ENCODE measurements at places on chromosomes 6 and 20.

DNA sequence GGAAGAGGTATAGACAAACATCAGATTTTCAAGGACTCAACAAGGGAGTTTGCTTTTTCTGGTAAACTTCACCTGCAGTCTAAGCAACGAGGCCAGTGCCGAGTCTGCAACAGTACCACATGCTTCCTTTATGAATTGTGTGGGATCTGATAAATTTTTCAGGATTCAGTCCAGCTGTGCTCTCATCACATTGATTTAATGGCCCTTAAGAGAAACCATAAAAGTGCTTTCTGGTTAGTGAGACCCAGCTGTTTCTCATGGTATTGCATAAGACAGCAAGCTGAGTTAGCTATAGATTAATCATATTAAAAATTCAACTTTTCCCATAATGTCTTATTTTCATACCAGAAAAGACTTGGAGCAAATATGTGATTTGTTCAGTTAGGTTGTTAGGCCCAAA is 291.4 kb downstream of the CENPW start:
- DNase-seq = no peak

DNA sequence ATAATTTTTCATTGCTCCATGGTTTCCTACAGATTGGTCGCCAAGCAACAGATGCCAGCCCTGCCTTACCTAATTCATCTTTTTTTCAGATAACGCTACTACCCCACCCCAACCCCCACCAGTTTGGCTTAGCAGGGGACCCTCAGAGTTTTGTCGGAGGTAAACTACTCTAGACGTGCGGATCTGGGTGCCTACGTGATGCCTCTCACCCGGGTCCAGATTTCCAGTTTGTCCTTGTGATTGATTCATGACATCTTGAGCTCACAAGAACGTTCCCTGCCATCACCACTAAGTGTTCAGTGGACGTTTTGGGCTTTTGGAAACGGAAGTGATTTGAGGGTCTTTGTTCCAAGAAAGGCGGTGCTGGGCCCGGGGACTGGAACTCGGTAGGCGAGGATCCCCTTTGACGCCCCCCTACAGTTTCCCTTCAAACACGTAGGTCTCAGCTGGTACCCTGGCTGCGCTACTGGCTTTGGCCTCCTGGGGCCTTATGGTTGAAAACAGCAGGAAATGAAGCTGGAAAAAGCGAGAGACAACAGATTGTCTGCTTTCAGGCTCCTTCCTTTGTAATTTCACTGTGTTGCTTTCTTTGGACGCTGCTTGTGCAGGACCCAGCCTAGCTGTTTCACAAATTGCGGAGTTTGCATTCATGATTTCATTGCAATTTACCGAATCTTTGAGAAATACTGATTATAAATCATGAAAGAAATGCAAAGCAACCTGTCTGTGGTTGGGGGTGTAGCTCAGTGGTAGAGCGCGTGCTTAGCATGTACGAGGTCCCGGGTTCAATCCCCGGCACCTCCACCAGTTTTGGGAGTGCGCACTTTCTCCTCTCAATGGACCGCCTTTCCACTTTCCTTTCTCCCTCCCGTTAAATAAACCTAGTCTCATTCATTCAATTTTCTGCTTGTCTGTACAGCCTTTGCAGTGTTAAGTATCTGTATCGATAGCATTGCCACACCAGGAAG is 81.0 kb downstream of the GPX5 start:
- DNase-seq = no peak

- DNase-seq = no peak
Observed at GRCh38 chr6:6057442-6058053, 50.8 kb upstream of the NRN1 start.

DNA sequence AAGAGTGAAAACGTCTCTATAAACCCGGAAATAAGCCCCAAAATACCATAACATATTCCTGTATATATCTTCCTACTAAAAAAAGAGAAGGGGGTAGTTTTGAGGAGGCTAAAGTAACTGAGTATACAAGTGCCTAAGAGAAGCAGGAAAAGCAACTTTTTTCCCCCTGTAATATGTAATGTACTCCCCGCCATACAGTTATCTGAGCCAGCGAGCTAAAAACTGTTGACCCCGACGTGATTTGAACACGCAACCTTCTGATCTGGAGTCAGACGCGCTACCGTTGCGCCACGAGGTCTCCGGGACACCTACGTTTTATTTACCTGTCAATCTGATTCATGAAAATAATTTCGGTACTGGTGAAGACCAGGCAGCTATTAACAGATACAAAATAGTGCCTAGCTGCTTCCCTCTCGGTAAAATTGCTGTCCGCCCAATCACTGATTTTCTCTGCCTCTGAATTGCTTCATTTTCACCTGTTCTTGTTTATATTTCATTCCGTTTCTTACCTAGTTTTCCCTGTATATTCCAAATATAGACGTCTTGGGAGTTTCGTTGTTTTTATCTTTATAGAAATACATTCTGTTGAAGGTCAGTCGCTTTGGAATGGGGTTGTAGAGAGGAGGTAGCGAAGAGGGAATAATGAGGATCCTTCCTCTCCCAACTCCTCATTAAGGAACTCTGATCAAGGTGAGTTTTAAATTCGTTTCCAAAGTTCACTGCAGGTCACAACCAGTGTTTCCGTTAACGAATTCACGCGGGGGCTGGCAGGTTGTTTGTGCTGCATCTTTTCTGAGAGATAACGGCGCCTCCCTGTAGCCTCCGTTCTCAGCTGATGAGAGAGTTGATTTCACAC is 33.6 kb upstream of the BTN3A2 start:
- DNase-seq = no peak

DNA sequence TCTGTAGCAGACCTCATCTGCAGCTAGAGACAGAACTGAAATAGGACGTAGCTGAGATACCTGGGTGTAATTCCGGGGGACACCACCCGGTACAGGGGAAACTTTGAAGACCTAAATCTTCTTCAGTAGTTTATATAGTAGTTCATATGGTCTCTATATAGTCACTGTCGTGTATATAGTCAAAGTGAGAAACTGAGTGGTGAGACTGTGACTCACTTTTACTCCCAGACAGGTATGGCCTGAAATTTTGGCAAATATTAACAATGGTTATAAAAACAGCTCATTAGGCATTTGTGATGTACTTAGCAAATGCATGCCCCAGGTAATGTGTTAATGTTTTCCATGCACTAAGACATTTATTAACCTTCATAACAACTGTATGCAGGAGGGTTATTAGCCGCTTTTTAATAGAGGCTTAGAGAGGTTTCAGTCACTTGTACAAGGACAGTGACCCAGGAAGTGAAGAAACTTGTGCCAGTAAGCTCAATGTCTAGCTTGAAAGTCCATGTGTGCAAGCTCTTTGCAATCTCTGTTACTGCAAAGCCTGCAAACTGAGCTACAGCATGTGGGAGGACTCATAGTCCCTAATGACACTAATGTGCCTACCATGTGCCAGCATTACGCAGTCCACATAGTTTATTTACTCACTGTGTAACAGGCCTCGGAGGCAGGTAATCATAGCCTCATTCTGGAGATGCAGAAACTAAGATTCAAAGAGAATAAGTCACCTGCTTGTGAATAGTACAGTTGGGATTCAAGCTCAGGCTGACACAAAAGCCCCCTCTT is 165.4 kb upstream of the CHD6 start:
- DNase-seq = no peak

- no peak for DNase-seq
Observed at GRCh38 chr20:35271904-35272303, 6.0 kb downstream of the MMP24OS start.

- no peak for DNase-seq
Observed at GRCh38 chr20:59392736-59393135, 92.3 kb downstream of the EDN3 start.

DNA sequence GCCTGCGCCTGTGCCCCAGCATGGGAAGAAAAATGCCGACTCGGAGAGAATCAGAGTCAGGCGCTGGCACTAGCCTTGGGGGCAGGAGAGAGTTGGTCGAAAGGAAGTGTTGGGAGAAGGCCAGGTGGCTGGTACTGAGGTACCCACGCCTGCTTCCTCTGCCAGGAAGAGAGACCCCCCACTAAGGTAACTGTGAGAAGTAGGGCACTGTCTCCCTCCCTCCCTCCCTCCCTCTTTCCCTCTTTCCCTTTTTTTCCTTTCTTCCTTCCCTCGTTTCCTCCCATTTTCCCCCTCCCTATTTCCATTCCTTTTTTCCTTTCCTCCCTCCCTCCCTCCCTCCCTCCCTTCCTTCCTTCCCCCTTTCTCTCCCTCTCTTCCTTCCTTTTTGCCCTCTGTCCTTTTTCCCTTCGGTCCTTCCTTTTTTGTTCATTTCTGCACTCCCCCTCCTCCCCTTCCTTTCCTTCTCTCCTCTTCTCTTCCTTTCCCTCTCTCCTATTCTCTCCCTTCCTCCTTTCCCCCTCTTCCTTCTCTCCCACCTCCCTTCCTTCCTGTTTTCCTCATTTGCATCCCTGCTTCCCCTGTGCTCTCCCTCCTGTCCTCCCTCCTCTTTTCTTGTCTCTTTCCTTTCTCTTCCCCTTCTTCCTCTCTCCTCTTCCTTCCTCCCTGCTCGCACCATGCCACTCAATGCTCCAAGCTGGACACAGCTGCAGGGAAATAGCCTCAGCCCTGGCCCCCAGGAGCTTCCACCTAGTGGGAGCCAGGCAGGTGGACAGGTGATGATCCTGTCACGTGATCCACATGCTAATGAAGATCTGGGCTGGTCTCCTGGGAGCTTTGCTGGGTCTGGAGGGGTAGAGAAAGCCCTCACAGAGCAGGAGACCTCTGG is 148.0 kb downstream of the DHX35 start:
- DNase-seq = no peak

DNA sequence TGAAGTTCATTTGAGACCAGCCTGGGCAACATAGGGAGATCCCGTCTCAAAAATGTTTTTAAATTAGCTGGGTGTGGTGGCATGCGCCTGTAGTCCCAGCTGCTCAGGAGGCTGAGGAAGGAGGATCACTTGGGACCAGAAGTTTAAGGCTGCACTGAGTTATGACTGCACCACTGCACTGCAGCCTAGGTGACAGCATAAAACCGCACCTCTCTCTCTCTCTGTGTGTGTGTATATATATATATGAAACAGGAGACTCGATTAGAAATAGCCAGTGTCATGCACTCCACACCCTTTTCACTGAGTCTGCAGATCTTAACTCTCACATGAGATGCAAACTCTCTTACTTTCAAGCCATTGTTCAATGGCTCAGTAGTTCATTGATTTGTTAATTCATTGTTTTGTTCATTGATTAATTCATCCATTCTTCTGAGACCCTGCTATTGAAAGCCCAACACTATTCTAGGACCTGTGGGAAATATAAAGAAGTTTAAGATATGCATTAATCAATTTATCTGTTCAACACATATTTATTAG is 52.4 kb upstream of the MRPS10 start:
- no peak for DNase-seq

DNA sequence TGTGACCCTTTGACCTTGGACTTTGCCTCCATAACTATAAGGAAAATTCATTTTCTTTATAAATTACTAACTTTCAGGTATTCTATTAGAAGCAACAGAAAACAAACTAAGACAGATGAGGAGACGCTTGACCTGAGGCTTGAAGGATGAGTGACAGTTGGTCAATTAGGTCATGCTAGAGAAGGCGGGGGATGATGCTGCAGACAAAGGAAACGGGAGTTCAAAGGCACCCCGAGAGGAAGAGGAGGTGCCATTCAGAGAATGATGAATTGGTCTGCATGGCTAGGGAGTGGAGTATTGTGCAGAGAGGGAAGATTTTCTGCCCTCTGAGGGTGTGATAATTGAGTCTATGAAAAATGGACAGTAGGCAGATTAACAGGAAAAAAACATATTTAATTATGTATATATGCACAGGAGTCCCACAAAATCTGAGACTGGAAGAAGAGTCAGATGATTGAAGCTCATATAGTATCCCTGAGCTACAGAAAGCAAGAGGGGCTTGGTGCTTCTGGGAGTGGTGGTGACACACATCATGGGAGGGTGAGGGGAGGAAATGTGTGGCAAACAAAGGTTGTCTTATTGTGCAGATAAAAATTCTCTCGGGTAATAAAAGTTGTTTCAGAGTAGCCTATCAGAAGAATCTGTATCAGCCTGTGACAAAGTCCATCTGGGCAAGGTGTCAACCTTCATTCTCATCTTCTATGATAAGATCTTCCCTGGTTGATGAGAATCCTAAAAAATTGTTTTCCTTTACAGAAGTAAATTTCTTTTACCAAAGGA is 20.4 kb upstream of the FUCA2 start:
- no peak for DNase-seq

DNA sequence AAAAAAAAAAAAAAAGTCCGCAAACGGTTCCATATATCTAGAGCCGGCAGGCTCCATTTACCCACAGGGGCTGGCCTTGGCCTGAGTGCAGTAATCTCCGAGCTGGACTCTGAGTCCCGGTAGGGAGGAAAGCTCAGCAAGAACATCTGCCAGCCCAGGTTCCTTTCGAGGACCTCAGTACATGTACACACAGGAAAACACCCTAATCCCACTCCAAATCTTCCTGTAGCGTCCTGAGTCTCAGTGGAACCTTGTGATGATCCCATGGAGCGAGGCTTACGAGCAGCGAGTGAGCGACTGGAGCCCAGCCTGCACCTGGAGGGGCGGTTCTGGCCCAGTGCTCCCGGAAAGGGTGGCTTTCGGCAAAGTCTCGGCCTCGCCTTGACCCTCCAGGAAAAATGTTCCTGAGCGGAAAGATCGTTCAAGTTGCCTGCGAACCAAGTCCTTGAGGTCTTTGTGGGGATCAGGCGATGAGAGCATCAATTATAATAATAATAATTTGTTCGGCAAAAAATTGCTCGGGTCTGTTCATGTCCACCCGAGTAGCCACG is 32.1 kb downstream of the PRSS16 start:
- no peak for DNase-seq

GRCh38 chr6:72916906-72917305 is 295.0 kb downstream of the KCNQ5 start:
- no peak for DNase-seq

DNA sequence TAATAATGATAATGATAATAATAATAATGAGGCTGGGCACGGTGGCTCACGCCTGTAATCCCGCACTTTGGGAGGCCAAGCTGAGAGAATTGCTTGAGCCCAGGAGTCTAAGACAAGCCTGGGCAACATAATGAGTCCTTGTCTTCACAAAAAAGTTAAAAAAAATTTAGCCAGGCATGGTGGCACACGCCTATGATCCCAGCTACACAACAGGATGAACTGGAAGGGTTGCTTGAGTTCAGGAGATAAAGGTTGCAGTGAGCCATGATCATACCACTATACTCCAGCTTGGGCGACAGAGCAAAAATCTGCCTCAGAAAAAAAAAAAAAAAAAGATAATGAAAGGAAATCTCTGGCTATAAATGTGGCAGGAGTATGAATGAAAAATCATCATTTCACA is 213.4 kb downstream of the HIVEP2 start:
- no peak for DNase-seq
